ENCODE measurements at places on chromosomes 2 and 18.

DNA sequence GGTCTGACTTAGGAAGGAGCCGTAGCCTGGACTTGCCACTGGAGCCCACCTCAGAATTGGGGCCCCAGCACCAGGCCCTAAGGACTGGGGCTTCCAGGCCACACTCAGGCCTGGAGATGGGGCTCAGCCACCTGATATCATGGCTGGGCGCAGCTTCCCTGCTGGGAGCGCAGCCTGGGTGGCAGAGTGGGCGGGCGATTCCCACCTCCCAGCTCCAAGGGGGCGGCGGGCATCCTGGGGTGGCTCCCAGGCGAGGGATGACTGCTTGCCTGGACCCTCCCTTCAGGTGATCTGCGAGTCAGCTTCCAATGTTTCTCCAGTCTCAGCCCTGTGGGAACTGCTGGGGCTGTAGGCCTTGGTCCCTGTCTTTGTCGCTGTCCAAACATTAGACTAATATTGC is 20.1 kb downstream of the GPR35 start:
- DNase-seq = no peak

DNA sequence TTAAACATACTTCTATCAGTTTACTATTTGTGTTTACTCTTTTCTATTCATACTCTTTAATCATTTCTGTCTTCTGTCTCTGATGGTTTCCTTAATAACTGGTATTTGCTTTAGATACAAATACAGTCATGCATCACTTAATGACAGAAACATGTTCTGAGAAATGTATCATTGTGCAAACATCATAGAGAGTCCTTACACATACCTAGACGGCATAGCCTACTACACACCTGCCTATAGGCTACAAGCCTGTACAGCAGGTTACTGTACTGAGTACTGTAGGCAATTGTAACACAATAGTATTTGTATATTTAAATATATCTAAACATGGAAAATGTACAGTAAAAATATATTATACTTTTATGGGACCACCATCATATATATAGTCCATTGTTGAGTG is 36.3 kb downstream of the VSNL1 start:
- no peak for DNase-seq

DNA sequence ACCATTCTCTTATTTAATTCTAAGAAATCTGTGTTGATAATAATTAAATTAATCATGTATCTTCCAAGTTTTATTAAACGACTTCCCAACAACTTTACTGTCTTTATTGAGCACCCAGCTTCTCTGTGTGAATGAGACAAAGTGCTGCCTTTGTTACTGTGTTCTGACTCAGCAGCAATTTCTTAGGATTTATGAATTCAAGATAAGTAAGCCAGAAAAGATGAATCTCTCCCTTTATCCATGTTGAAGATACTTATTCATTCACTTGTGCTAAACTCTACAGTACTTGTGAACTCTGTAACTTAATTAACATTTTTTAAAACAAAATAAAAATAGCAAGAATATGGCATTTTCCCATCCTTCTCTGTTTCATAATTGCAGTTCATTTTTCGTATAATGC is 1403.3 kb upstream of the DDX18 start:
- DNase-seq = no peak

GRCh38 chr2:212013626-212014025 is 525.0 kb downstream of the ERBB4 start:
- no peak for DNase-seq

DNA sequence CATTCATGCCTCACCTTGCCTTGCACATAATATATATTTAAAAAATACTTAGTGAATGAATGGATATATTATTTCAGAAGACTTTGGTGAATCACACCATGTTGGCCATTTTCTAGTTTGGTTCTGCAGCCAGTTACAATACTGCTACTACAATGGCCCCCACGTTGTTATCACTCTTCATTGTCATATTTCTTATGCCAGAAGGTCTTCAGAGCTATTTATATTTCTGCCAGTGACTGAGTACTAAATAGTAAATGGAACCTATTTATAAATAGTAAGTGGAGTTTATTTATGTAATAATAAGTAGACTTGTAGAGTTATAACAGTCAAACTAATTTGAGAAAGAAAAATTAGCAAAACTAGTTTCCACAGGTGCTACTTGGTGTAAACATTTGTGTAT is 516.6 kb upstream of the SYT4 start:
- DNase-seq = no peak

GRCh38 chr18:48676346-48676745 is 137.5 kb downstream of the CTIF start:
- DNase-seq = no peak

GRCh38 chr2:26847655-26848335 is at the start of gene DPYSL5:
Gene DPYSL5 (plus strand): TSS chr2:26848132. CDS start chr2:26898500, 50,368 bp downstream.
- DNase-seq = peak; percentile 70

DNA sequence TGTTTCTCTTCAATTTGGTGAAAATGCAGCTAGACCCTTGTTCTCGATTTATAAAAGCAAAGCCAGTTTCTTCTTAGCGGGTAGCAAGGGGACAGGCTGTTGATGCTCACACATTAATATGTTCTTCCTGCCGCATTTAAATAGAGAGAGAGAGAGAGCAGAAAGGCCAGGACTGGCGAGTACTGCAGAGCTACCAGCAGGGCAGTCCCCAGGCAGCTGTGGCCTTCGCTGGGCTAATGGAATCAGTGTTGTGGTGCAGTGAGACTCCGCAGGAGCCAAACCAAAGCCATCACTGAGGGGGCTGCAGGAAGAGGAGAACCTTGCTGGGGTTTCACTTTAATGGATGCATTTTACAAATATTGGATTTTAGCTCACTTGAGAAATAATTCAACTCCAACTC is 223.6 kb downstream of the ACTR3 start:
- DNase-seq = no peak

- no peak for DNase-seq
Measured at GRCh38 chr2:120502761-120503160, 156.8 kb downstream of the INHBB start.

DNA sequence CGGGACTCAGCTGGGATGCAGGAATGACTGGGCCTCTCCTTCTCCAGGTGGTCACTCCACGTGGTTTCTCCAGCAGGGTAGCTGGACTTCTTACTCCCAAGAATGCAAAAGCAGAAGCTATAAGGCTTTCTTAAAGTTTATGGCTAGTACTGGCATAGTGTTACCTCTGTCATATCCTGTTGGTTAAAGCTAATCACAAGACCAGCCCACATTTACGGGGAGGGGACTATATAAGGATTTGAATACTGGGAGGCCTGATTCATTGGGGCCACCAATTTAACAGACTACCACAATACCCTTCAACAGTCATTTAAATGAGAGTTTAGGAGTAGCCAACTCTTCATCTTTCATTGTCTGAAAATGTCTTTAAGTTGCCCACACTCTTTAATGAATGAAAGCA is 94.4 kb upstream of the TSPYL6 start:
- no peak for DNase-seq

- no peak for DNase-seq
Measured at GRCh38 chr2:85162746-85163301, 29.6 kb downstream of the TCF7L1 start.

GRCh38 chr2:233468047-233468740 is 98.4 kb downstream of the USP40 start:
- no peak for DNase-seq

- no peak for DNase-seq
Measured at GRCh38 chr2:235908826-235909225, 259.4 kb downstream of the GBX2 start.

GRCh38 chr18:14943967-14944636 is 196.1 kb downstream of the ANKRD30B start:
- no peak for DNase-seq

DNA sequence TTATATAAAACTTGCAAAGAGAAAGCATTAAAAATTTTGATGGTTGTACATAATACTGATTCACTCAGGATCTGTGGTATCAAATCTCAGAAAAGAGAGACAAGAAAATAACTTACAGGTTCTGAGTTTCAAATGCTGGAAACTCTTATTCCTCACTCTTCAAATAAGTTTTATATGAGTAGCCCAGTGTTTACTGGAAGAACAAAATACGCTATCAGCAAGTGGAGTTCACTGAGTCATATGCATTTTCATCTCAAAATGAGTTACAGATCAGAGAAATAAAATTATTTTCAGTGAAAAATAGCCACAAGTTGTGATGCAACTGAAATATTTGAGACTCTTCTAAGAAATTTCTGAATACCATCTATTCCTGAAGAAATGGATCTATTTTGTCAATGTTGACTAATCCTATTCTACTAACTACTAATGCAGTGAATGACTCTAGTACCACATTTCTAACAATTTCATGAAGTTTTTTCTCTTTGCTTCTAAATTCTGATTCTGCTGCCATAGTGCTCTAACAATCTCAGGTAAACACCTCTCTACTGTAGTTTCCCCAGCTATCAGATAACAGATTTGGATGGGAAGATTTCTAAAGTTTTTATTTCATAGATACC is 391.7 kb downstream of the ZEB2 start:
- DNase-seq = no peak

DNA sequence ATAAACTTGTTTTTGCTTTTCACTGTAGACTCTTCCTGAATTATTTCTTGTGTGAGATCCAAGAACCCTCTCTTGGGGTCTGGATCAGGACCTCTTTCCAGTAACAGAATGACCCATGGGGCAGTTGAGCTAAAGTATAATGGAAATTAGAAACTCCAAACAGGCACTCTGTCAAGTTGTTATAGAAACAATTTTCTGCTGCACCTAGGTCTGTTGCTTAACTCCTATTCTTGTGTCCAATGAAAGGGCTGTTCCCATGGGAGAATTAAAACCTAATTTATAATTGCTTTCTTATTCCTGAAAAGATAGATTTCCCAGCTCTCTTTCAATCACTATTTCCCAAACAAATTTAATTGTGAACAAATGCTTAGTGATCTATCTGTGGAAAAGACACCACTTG is 1341.3 kb upstream of the PIK3C3 start:
- DNase-seq = no peak

GRCh38 chr2:132664096-132664495 is 5.9 kb downstream of the LYPD1 start:
- DNase-seq = no peak

GRCh38 chr2:171921970-171922229 is 361 bp upstream of the HAT1 start:
- DNase-seq = no peak

DNA sequence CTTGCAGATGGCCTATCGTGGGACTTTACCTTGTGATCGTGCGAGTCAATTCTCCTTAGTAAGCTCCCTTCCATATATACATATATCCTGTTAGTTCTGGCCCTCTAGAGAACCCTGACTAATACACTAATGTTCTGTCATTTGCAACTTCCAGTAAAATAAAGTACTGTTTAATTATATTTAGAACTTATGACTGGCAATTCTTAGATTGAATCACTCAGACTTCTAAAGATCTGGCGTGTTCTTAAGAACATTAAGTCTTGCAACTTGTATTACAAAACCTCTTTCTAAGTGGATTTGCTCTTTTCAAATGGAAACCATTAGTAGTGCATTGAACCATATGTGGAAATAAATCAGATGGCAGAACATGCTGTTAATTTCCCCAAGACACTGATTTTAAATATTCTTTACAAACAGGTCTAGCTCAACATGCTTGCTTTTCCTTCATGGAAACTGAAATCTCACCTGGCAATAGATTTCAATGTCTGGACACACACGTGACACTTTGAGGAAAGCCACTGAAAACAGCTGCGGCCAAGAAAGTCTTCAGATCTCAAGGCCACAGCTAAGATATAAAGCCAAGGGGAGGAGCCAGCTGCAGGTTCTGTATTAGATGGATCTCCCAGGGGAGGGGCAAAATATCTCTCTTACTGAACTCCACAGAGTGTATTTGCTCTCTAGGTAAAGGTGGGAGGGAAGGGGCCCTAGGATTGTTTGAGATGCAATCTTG is 50.6 kb downstream of the PMAIP1 start:
- DNase-seq = no peak

DNA sequence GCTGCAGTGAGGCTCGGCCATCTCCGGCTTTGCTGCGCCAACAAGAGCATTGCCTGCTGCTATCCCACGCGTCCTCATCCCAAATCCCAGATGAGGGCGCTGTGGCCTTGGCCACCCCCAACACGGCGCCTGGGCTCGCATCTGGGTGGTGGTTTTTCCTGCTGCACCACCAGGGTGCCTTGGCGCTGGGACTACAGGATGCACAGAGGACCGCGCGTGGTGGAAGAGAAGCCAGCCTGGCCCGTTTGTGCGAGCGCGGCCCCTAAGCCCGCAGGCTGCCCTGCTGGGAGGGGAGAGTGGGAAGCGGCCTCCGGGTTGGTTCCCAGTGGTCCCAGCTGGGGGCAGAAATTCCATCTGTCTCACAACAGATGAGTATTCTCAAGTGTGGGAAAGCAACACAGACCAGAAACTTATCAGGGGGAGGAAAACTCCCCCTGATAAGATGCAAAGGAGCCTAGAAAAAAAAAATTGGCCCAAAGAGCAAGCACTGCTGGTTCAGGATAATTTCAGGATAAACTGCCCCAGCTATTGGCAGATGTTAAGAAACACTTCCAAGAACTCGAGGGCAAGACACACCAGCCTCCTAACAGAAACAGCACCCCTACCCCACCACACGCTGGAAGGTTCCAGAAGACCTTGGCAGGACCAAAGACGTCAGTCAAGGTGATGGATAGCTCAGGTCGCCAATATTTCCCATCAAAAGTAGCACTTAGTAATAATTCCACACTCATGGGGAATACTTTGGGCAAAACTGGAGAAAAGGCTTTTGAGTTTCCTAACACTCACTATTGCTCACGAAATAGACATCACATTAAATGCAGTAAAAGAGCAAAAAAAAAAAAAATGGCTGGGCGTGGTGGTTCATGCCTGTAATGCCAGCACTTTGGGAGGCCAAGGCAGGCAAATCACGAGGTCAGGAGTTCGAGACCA is 152.1 kb downstream of the PXDN start:
- DNase-seq = no peak

DNA sequence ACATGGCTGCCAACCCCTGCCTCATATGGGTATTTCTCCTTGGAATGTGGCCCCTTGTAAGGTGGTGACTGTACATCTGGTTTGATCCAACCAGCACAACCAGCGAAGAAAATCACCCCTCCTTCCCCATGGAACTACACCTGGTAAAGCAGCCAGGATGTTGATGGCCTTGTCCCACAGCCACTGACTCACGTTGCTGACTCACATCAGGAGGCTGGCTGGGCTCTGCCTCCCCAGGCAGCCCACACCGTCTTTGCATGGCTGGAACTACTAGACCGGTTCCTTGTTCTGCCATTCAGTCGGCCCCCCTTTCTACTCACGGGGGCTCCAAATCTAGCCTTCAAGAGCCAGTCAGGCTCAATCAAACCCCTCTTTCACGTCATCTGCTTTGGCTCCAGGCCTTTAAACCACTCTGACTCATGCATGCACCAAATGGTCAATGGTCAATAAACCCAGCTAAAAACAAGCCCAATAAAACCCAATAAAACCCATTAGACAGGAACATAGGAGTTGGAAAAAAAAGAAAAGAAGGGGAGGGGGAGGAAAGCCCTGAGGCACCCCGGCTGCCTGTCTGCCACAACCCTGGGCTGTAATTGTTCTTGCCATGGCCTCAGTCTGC is 114.8 kb downstream of the PLB1 start:
- DNase-seq = no peak

- DNase-seq = no peak
Measured at GRCh38 chr2:161703863-161704262, 79.6 kb downstream of the SLC4A10 start.

- no peak for DNase-seq
Measured at GRCh38 chr2:44706681-44707553, 234.6 kb upstream of the SIX3 start.

- no peak for DNase-seq
Measured at GRCh38 chr2:58851598-58851997, 610.5 kb upstream of the FANCL start.

All from hippocampal formation (tissue), 2 donors.